ENCODE measurements at places on chromosomes 12 and 14. TPM values are rescaled to one million over a fixed set of nuclear protein-coding genes. Genes with fewer than 3 reads are reported as not detected.

DNA sequence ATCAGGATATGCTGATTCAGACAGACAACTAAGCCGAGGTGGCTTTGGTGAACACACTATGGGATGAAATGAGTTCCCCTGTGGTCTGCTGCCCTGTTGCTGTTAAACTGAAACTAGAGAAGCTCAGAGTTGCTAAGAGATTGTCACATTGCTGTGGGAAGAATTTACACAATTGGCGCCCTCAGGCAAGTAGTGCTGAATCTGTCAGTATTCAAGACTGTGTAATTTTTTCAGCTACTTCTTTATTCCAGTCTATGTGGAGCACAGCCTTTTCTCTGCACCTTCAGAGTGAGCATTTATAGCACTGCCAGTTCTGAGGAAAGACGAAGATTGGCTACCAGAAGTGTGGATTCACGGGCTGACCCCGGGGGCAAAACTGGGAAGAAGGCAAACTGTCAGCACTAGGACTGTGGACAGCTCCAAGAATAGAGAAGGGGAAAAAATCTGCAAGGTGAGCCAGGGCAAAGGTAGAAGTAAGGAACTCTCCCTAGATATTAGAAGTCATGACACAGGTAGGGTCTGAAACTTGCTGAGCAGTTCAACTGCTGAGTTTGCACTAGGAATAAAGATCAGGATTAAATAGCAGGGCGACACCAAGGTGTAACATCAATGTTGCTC lies 218.8 kb upstream of the TMPO start:
- no peaks in the 10 kb centered on the region for H3K4me1 ChIP-seq
- no peak overlapping the region for H3K4me3 ChIP-seq
- DNase-seq: no peak
- H3K36me3 ChIP-seq: no peaks in the 10 kb centered on the region

DNA sequence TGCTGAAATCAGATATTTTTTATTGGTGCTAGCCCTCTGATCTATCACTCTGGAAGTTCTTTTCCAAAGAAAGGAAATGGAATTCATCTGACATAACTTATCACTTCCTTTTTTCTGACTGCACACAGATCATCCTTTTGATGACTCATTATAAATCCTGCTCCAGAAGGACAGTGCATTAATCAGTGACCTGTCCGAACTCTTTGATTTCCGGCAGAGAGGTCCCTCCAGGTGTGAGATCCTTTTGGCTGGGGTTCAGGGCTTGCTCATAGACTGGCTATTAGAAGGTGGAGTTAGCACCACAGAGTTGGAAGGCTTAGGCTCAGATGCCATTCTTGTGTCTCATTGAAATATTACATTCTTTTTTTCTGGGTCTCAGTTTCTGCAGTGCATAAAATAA lies 328.2 kb downstream of the ZFP36L1 start:
- no peak overlapping the region for H3K4me3 ChIP-seq
- no peak for DNase-seq
- no peak overlapping the region for H3K27ac ChIP-seq
- H3K4me1 ChIP-seq: peaks cover 12% of the 10 kb centered on the region

DNA sequence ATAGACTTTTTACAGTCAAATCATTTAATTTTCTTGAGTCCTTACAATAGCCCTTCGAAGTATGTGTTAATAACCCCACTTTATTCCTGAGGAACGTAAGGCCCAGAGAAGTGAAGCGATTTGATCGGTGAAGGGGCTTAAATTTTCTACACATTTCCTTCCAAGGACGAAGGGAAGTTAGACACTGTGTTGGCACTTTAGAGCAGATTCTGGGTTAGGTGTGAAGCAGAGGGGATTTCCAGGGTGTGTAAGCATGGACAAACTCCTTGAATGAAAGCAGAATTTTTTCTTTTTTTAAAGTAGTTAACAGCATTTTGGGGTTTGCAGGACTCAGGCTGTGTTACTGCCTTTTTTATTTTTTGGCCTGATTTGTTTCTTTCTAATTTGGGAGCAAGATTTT lies 38.9 kb downstream of the PRORP start:
- H3K27me3 ChIP-seq: no peaks in the 10 kb centered on the region
- H3K4me3 ChIP-seq: no peak overlapping the region
- no peak overlapping the region for H3K27ac ChIP-seq

GRCh38 chr12:31521964-31522363 lies 69.0 kb downstream of the DENND5B start:
- no peak for DNase-seq
- no peak overlapping the region for H3K4me3 ChIP-seq
- no peaks in the 10 kb centered on the region for H3K27me3 ChIP-seq
- H3K4me1 ChIP-seq: peaks cover 48% of the 10 kb centered on the region
- no peaks in the 10 kb centered on the region for H3K36me3 ChIP-seq
- no peak overlapping the region for H3K27ac ChIP-seq

DNA sequence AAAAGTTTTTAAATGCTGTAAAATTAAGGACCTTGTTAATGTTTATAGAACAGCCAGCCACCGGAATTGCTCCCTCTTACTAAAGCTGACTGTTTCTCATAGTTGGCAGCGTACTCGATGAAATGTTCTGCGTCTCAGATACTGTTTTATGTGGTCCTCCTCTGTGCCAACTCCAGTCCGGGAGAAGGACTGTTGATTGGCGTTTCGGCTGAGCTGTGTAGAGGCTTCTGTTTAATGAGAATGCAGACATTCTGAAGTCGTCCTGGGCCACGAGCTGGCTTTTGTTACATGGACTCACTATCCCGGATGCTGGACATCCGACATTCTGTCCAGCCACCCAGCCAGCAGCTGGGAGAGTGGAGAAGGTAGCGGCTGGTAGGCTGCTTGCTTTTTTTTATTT lies 75.4 kb downstream of the WDR20 start:
- DNase-seq: peak; percentile 55
- peaks cover 12% of the 10 kb centered on the region for H3K36me3 ChIP-seq
- peaks cover 37% of the 10 kb centered on the region for H3K4me1 ChIP-seq
- H3K27me3 ChIP-seq: no peaks in the 10 kb centered on the region
- H3K4me3 ChIP-seq: no peak overlapping the region
- H3K27ac ChIP-seq: peak overlapping the region; percentile 44

GRCh38 chr12:4991373-4991772 lies 52.3 kb upstream of the KCNA5 start:
- H3K27ac ChIP-seq: no peak overlapping the region
- DNase-seq: no peak
- no peaks in the 10 kb centered on the region for H3K4me1 ChIP-seq
- no peaks in the 10 kb centered on the region for H3K36me3 ChIP-seq
- no peak overlapping the region for H3K4me3 ChIP-seq

DNA sequence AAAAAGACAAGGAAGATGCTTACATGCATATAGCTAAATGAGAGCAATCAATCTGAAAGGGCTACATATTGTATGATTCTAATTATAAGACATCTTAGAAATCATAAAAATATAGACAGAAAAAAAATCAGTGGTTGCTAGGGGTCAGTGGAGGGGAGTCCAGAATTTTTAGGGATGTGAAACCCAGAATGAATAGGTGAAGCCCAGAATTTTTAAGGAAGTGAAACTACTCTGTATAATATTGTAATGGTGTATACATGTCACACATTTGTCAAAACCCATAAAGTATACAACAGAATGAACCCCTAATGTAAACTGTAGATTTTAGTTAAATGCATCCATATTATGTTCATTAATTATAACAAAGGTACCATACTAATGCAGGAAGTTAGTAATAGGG lies 713.2 kb downstream of the FLRT2 start:
- H3K27me3 ChIP-seq: no peaks in the 10 kb centered on the region
- no peak overlapping the region for H3K4me3 ChIP-seq
- H3K36me3 ChIP-seq: no peaks in the 10 kb centered on the region
- no peaks in the 10 kb centered on the region for H3K4me1 ChIP-seq
- DNase-seq: no peak

Gene TROAP
- total RNA-seq: not detected

- H3K4me3 ChIP-seq: no peak overlapping the region
- no peak for DNase-seq
- H3K27me3 ChIP-seq: no peaks in the 10 kb centered on the region
- peaks cover 5% of the 10 kb centered on the region for H3K4me1 ChIP-seq
Measured at GRCh38 chr12:53100466-53101151, 2.7 kb upstream of the SOAT2 start.

Gene EAPP
- 19.9 TPM for total RNA-seq

DNA sequence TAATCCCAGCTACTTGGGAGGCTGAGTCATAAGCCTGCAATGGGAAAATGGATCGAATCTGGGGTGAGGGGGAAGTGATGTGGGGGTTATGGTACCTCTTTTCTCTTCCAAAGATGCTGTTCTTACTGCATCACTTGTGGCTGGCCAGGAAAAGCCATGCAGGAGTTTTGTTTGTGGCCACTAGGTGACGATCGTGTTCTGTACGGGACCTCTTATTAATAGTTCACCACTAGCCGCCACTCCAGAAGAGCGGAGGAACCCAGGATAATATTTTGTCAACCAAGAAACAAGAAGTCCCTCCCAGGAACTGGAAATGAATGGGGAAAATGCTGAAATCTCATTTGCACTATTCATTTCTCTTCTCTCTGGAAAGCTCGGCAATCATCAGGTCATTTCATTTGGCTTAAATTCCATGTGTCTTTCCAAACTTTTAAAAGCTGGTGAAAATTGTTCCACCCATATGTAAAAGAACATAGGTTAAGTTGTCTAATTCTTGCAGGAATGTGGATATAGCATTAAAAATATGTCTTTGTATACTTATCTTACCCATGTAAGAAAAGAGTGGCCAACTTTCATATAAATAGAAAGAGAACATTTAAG lies 8.9 kb downstream of the GPR65 start:
- no peaks in the 10 kb centered on the region for H3K36me3 ChIP-seq
- H3K4me1 ChIP-seq: no peaks in the 10 kb centered on the region
- DNase-seq: peak; percentile 38
- H3K4me3 ChIP-seq: no peak overlapping the region

GRCh38 chr14:103899833-103900232 lies 28.4 kb upstream of the TDRD9 start:
- peaks cover 4% of the 10 kb centered on the region for H3K4me1 ChIP-seq
- H3K36me3 ChIP-seq: no peaks in the 10 kb centered on the region
- no peak overlapping the region for H3K27ac ChIP-seq
- H3K4me3 ChIP-seq: no peak overlapping the region

DNA sequence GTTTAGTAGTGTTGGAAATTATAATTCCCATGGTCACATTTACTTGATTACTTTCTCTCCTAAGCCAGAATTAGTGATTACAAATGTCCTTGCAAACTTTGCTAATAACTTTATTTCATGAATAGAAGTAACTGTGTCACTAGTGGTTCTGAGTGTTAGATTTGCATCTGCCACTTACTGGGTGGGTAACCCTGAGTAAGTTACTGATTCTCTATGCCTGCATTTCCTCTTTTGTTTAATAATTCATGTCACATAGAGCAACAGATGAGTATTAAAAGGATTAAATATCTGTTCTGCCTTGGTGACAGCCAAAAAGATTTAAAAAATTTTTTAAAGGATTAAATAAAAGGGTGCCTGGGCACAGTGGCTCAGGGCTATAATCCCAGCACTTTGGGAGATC lies 78.6 kb downstream of the BHLHE41 start:
- no peaks in the 10 kb centered on the region for H3K36me3 ChIP-seq
- H3K27me3 ChIP-seq: no peaks in the 10 kb centered on the region
- DNase-seq: no peak
- H3K4me1 ChIP-seq: peaks cover 29% of the 10 kb centered on the region
- H3K27ac ChIP-seq: no peak overlapping the region

Gene RPL10L
- not detected for total RNA-seq

DNA sequence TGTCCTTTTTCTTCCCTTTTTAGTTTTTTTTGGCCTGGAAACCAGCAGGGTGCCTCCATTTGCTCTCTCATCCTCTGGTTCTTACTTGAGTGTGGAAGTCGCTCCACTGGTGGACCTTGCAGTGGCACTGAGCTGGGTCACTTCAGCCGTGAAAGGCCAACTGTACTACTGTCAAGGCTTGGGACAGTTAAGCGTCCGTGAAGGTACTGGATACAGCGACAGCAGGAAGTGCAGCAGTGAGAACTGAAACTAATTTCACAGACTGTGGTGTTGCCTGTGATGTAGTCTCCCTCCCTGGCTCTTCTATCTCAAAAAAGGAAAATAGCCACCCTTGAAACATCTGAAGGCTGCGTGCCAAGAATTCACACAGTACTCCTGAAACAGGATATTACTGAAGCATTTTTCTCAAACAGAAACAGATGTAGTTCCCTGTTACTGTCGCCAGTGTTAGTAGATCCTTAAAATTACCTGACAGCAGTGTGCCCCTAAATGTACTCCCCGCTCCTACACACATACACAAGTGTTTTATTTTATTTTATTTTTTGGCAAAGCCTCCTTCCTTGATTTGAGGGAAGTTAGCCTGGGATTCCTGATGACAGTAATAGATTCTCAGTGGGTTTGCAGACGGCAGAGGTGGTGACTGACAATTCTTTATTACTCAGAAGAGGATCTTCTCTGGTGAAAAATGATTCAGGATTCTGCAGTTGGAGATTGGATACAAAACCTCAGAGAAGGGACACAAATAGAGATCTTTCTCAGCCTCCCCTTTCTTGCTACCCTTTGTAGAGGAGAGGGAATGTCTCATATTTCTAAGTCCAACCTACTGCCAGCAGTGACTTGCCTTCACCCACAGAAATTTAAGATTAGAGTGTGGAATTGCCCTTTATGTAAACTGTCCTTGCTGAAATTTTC lies 4.4 kb downstream of the SUSD6 start:
- peaks cover 72% of the 10 kb centered on the region for H3K4me1 ChIP-seq
- DNase-seq: no peak
- H3K27me3 ChIP-seq: no peaks in the 10 kb centered on the region
- H3K4me3 ChIP-seq: peak overlapping the region; percentile 41
- peaks cover 2% of the 10 kb centered on the region for H3K36me3 ChIP-seq

GRCh38 chr14:99812892-99813291 lies 19.7 kb downstream of the EML1 start:
- H3K27ac ChIP-seq: no peak overlapping the region
- no peaks in the 10 kb centered on the region for H3K36me3 ChIP-seq
- peaks cover 20% of the 10 kb centered on the region for H3K4me1 ChIP-seq
- no peak overlapping the region for H3K4me3 ChIP-seq
- H3K27me3 ChIP-seq: no peaks in the 10 kb centered on the region
- DNase-seq: no peak

DNA sequence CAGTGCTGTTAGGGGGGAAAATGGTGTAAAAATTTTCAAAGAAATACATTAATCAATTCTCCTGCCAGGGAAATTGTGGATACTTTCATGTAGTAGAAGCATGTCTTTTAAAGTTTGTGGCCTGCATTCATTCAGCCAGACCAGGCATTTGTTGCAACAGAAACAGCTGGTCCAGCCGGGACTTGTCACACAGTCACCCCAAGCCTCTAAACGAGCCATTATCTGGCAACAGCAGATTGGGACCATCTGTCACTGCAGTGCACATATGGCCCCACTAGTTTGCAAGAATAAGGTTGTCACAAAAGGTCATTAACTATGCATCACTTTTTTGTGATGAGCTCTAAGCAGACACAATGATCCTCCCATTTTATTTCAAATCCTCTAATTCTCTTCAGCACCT lies 193.9 kb downstream of the PHLDA1 start:
- H3K36me3 ChIP-seq: no peaks in the 10 kb centered on the region
- H3K4me3 ChIP-seq: no peak overlapping the region
- H3K4me1 ChIP-seq: no peaks in the 10 kb centered on the region
- DNase-seq: no peak
- H3K27ac ChIP-seq: no peak overlapping the region

All from psoas muscle (tissue), 8 donors.